ENCODE measurements at places on chromosomes 4 and X. TPM values are rescaled to one million over a fixed set of nuclear protein-coding genes. Genes with fewer than 3 reads are reported as not detected.

DNA sequence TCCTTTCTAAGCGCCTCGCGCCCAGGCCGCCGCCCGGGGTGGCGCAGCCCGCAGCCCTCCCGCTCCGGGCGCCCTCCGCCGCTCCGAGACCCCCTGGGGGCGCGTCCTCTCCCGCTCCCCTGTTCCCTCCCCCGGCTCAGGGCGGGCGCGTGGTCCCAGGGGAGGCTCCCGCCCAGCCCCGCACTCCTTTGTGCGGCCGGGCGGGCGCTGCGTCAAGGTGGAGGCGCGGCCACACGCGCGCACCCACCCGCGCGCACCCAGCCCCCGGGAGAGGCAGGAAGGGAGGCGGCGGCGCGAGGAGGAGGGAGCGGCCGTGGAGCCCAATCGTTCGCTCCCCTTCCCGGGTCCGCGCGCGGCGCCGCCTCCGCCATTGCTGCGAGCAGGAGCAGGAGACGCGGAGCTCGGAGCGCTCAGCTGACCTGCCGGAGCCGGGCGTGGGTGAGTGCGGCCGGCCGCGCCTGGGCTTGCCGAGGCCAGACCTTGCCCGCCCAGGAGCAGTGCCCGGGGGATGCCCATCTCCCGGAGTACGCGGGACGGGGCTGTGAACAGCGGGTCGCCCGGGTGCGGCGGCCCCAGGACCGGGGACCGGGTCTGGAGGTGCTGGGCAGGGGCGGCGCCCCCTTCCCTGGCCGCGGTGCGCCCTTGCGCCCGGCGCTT lies at the start of gene NSG1:
NSG1 (plus strand) TSS at position 367 of the 657 bp plus-strand sequence. CDS start 528 bp downstream, outside the sequence.
- DNase-seq = no peak

NIPAL1 gene
- 8.7 TPM for total RNA-seq

PHKA1 gene
- total RNA-seq = 0.15 TPM

- no peak for DNase-seq
Measured at GRCh38 chr4:150874338-150875226, 140.5 kb downstream of the LRBA start.

DNA sequence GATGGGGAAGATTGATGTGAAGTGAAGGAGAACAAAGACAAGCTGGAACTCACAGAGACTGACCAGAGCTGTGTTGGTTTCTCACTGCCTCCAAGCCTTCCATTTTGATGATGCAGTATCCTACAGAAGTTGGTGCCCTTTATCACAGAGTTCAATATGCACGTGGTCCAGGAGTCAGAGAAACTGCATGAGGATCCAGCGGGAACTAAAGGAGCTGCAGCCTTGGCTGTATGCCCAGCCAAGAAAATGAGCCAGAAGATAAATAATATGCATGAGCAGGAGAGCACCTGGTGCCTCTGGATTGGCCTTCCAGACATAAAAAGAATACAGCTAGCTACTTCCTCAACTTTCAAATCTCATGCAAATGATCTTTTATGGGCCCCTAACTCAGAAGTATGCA lies 44.3 kb upstream of the DCLK2 start:
- no peak for DNase-seq

- DNase-seq = no peak
Measured at GRCh38 chrX:43218198-43218597, 437.9 kb upstream of the MAOA start.

DNA sequence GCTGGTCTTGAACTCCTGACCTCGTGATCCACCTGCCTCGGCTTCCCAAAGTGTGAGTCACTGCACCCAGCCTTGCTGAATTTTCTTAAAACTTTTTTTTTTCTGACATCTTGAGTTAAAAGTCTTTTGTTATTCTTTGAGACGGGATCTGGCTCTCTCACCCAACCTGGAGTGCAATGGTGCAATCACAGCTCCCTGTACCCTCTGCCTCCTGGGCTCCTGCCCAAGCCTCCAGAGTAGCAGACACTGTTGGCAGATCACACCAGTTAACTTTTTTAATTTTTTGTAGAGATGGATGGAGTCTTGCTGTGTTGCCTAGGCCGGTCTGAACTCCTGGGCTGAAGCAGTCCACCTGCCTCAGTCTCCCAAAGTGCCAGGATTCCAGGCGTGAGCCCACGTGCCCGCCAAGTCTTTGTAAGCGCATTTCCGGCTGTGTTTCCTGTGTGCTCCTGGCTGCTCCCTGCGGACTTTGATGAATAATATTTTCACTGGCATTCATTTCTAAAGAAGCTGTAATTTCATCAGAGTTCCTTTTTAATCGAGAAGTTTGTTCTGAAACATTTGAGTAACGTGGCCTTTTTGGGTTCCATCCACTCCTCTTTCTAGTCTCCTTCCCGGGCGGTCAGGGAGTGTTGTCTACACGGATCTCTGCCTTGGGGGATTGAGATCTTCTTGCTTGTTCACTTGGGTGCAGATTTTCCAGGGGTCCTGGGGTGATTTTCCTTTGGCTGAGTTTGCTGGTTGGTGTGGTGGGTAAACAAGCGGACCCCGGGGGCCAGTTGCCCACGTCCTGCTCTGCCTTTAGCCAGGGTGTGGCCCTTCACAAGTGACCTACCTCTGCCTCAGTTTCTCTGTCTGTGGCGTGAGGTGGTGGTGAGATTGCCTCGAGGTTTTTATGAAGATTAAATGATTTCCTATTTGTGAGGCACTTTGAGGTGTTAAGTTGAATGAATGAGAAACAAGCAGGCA lies 44.4 kb downstream of the PCGF3 start:
- no peak for DNase-seq

DNA sequence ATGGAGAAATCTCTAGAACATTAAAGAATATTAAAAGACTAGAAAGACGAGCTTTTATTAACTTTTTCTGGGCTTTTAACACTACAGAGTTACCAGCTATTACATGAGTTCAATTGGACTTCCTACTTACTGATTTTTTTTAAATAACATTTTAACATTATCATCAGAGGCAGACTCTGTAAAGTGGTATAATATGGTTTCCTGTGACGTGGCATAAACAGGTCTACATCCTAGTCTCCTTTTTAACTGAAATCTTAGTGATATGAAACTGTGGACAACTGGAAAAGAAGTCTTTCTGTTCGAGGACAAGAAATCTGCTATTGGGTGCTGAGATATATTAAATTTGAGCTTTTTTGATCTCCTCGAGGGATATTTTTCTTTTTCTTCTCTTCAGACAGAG lies 48.7 kb upstream of the ABCG2 start:
- no peak for DNase-seq

GRCh38 chr4:169922632-169923276 lies 103.4 kb downstream of the MFAP3L start:
- DNase-seq = no peak

GRCh38 chr4:81898862-81899504 lies 427.3 kb upstream of the RASGEF1B start:
- no peak for DNase-seq

GPR119 gene
- not detected for total RNA-seq

DNA sequence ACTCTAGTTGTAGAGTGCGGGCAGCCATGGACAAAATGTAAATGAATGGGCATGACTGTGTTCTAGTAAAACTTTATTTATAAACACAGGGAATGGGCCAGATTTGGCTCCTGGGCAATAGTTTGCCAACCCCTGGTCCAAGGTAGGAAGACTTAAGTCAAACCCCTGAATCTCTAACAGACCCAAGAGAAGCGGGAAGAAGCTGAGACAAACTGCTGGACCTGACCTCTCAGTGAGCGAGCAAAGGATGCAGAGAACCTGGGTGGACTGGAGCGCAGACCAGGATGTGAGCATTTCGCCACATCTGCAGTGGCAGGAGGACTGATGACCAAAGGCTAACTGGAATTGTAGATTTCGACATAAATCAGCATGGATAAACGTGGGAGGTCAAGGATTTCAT lies 201.6 kb downstream of the STIM2 start:
- DNase-seq = no peak

SMIM10L2A gene
- 0.03 TPM for total RNA-seq

- DNase-seq = no peak
Measured at GRCh38 chr4:77579406-77580076, 26.1 kb upstream of the CXCL13 start.

PF4V1 gene
- not detected for total RNA-seq

DNA sequence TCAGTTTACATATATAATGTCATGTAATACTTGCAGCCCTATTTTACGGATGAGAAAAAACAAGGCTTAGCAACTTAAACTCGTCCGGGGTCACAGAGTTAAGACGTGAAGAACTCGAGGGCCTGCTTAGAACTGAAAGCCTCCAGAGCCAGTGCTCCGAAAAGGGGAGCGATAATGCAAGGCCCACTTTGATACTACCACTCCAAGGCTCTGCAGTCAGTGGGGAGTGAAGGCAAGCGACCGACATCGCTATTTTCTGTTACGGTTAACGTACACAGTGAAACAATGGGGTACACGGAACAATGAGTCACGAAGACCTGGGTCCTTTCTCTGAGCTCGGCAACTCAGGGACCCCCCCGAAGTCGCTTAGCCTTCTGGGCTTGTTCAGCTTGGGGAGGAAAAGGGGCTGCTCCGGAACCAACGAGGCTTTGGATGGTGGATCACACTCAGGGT lies 965 bp downstream of the PPA2 start:
- no peak for DNase-seq

- no peak for DNase-seq
Measured at GRCh38 chr4:57071326-57071725, 38.9 kb downstream of the IGFBP7 start.

- no peak for DNase-seq
Measured at GRCh38 chrX:33188286-33188685, 23.1 kb downstream of the DMD start.

ZNF595 gene
- 0.21 TPM for total RNA-seq

GRCh38 chrX:116272322-116272721 lies 101.8 kb downstream of the AGTR2 start:
- DNase-seq = no peak

DNA sequence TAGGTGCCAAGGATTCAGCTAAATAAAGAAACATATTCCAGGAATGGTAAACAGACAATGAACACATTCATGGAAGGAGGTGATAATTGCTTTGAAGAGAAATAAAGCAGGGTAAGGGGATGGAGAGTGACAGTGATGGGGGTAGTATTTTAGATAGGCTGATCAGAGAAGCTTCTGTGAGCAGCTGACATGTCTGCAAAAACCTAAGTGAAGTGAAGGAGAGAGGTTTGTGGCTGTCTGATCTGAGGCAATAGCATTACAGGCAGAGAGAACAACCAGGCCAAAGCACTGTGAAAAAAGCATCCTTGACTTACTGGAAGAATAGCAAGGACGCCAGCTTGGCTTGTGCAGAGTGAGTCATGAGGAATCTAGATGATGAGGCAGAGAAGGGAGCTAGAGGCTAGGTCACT lies 271.9 kb upstream of the GATB start:
- no peak for DNase-seq

DNA sequence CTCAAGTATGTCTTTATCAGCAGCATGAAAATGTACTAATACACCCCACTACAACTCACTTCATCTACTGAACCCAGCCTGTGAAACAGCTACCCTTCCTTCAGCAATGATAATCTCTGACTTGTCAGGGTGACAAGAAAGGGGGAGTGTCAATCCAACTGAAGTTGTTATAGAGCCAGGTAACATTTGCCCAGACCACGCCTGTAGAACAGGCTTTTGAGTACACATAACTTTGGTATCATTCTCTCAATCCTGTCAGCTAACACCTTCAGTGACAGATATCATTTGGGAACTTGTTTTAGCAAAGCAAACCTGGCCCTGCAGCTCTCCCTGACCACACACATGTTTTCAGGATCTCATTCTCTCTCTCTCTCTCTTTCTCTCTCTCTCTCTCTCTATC lies 592.2 kb downstream of the SMARCA1 start:
- DNase-seq = no peak

PPA2 gene
- 128 TPM for total RNA-seq

DNA sequence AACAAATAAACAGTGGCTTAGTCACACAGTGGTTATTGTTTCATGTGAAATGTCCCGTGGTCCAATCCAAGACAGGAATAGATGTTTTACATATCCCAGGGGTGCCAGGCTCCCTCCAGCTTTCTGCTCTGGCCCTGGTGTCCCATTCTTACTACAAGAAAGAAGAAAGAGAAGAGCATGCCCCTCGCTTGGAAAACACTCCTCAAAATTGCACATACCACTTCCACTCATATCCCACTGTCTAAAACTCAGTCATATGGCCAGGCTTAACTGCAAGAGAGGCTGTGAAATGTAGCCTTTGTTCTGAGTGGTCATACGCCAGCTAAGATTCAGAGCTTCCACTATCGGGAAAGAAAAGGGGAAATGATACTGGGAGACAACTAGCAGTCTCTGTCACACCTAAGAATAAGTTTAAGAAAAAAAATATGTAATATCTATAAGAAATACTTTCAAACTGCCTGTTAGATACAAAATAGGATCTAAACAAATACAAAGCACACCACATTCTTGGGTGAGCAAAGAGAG lies 306.8 kb upstream of the FAM241A start:
- no peak for DNase-seq

- DNase-seq = no peak
Measured at GRCh38 chr4:142353149-142353738, 492.9 kb downstream of the INPP4B start.

DHX15 gene
- 166 TPM for total RNA-seq

DNA sequence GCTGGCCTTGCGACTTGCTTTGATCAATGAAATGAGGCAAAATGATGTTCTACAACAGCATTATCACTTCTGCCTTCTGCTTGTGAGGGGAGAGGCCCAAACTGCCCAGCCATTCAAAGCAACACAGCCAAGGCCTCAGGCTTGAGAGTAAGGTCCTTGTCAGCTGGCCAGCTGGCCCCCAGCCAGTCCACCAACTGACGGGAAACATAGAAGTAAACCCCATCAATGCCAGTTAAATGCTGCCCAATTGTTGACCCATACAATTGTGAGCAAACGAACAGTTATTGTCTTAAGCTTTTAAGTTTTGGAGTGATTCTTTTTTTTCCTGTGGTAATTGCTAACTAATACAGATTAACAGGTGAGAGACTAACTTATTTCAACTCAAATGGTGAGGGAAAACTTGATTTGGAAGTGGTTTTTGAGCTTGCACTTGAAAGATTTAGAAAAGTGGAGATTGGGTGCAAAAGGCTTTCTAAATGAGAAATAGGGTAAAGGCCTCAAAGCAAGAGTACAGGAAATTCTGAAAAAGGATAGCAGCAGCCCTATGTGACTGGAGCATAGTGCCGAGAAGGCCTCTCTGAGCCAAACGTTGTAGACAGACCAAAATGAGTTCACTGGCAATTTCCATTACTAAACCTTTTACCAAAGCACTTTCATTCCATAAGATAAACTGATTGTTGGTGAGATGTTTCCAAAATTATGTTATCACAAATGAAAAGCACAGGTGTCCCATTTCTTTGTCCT lies 66.9 kb downstream of the ARHGEF38 start:
- DNase-seq = no peak

GRCh38 chr4:102787096-102787881 lies 26.5 kb upstream of the MANBA start:
- DNase-seq = no peak

- no peak for DNase-seq
Measured at GRCh38 chrX:117196481-117196880, 733.7 kb upstream of the CT83 start.

DNA sequence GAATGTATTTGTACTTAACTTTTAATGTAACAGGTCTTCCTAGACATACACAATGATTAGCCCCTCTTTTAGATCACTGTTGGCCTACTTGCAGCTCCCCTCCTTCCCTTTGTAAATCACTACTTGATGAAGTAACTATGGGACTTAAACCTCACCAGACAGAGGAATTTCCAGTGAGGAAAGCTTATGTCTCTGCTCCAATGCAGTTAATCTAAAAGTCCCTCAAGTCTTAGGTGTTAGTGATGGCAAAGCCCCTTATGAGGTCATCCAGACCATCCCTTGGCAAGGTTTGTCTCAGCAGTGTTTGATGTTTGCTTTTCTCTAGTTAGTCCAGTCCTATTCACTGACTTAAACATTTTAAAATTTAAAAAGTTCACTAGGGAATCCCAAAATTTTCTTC lies 877.3 kb upstream of the INTU start:
- DNase-seq = no peak

GRCh38 chrX:23633834-23634580 lies 33.3 kb upstream of the PRDX4 start:
- DNase-seq = no peak

GRCh38 chr4:169620880-169621248 lies 486 bp downstream of the CLCN3 start:
- no peak for DNase-seq
